Left lung (tissue), 14 donors: ENCODE measurements at places on chromosomes 2 and 18.

GRCh38 chr18:58443671-58444070 is 185.2 kb downstream of the ALPK2 start:
- DNase-seq, result no peak

DNA sequence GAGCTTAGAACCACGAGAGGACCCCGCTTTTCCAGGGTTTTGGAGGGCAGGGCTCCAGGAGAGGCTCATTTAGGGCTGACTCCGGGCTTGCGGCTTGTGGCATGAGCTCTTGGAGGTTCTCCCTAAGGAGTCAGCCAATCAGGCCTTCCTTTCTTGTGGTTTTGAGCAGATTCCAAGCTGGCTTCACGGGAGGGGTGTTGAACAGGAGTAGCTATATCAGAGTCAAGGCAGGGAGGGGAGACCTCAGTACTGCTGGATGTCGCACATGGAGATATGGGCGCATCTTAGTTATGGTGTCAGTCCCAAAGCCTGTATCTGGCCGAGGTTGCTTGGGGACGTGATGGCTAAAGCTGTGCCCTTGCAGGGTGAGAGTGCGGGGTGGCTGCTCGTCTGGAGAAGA is 98.6 kb downstream of the AGAP1 start:
- DNase-seq, result no peak

DNA sequence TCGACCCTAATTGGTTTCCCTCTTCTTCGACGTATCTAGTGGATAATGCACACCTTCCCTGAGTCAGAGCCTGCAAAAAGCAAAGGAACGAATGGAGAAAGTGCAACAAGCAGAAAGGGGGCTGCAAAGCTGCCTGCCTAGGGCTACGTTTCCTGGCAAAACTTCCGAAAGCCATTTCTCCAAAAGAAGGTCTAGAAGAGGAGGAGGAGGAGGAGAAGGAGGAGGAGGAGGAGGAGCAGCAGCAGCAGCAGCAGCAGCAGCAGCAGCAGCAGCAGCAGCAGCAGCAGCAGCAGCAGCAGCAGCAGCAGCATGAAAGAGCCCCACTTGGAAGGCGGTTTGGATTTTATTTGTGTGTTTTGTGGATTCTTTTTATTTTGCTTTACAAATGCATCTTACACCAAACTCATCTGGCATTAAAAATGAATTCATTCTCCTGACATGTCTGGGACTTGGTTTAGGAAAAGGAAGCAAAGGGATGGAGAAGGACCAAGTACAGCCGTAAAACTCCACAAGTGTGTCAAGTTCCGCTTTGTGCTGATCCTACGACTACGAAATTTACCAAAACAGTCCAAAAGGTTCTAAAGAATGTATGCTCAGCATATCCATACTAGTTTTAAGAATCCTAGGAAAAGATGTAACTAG is 2.0 kb downstream of the TCF4 start:
- DNase-seq, result no peak

- no peak for DNase-seq
Measured at GRCh38 chr2:232966122-232966521, 46.9 kb downstream of the NGEF start.

DNA sequence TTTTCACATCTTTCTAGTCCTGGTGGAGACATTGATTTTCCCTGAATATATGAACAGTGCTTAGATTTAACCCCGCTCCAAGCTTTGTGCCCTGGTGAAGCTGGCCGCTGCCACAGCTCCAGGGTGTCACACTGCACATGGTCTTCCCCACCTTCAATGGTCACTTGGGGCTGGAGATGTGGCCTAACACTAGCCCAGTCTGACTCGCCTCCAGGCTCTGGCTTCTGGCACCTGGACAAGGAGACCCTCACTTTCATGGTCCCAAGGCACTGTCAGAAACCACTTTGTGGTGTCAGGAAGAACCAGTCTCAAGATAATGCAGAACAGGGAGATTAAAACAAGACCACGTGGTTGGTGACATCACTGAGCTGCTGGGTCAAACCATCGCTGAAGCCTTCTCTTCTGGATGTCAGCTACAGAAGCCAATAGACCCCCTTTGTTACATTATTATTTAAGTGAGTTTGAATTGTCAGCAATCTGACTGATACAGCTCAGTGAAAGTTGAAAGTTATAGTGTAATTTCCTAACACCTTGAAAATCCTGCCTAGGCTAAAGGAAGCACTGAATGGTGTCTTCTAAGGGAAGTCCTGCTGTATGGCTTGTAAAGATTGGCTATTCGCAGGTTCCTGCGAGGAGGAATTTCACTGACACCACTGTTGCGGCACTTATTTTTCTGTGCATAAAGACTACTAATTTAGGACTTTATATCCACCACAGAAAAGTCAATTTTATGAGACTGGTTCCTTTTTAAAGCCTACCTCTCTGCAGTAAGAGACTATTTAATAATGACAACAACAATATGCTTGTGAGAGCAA is 55.0 kb upstream of the CTDP1 start:
- no peak for DNase-seq

- no peak for DNase-seq
Measured at GRCh38 chr2:19611491-19612332, 253.3 kb upstream of the OSR1 start.
